ACHN (cell line): ENCODE measurements at places on chromosomes 7 and 10.

GRCh38 chr7:159130820-159131219, 13.8 kb downstream of the VIPR2 start:
- DNase-seq = no peak

GRCh38 chr10:104579136-104579535, 62.0 kb upstream of the SORCS3 start:
- no peak for DNase-seq

DNA sequence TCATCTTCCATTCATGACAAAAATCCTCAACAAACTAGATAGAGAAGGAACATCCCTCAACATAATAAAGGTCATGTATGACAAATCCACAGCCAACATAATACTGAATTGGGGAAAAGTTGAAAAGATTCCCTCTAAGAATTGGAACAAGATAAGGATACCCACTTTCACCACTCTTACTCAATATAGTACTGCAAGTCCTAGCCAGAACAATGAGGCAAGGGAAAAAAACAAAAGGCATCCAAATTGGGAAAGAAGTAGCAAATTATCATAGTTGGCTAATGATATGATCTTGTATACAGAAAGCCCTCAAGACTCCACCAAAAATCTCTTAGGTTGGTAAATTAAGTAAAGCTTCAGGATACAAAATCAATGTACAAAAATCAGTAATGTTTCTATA, 4.7 kb downstream of the POT1 start:
- DNase-seq = no peak

- no peak for DNase-seq
Observed at GRCh38 chr7:129553899-129554461, 51.6 kb downstream of the SMKR1 start.

DNA sequence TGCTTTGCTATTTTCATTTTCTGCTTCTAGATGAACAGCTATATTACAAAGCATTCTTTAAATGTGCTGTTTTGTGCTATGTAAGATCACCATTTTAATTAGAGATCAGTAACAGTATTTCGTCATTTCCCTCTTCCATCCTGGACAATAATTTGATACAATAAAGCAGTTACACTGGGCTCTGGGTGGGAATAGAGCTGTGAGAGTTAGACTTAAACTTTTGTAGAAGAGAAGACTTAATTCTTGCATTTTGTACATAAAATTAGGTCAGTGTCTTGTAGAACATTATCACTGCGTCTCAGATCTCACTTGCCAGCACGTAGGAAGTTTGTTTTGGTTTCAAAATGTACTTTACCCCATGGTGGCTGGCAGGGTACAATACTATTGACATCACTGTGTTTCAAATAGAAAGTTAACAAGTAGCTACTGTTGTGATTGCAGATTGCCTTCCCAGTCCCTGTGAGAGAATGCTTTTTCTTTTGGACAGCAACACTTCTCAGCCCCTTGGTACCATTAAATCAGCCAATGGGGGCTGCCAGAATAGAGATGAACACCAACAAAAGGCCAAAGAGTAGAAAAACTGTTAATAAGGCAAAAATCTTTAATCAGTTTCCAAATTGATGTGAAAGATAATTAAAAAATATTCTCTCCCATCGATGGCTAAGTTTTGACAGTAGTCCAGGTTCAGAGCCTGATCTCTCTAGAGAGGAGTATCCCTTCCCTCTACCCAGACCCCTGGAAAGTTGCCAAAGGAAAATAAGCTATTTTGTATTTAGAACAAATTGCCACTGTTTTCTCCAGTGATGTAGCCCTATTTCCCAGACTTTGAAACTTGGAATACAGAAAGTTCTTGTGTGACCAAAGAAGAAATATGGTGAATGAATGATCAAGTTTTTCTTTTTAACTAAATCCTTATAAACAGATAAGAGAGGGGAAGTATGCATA, 35.1 kb downstream of the SMNDC1 start:
- DNase-seq = peak; percentile 32

GRCh38 chr10:124875596-124875995, 66.3 kb upstream of the ZRANB1 start:
- DNase-seq = peak; percentile 48

GRCh38 chr7:130734815-130735716, 1.1 kb upstream of the KLF14 start:
- DNase-seq = no peak

GRCh38 chr10:35685402-35685801, 43.3 kb upstream of the FZD8 start:
- peak; percentile 10 for DNase-seq

- no peak for DNase-seq
Observed at GRCh38 chr10:71218651-71219050, 6.3 kb downstream of the UNC5B start.

DNA sequence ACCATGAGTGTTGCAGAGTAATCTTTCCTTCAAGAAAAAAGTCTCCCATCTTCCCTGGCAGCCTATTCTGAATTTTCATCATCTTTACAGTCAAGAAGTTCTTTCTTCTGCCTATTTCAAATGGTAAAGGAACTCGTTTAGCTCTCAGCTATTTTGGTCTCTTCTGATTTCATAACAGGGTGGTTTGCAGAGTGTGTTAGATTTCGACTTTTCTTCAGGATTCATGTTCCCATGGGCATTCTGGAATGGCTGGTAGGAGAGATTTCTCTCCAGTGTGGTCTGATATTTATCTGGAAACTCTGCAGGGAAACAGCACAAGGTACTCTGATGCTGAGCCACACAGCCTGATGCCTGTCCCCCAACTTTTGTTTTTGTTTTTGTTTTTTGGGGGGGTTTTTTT, 111.1 kb upstream of the FAM171A1 start:
- DNase-seq = no peak

GRCh38 chr7:139153832-139154231, 44.3 kb upstream of the ZC3HAV1 start:
- DNase-seq = peak; percentile 48

- peak; percentile 11 for DNase-seq
Observed at GRCh38 chr10:16986406-16987205, 143.0 kb downstream of the CUBN start.

- no peak for DNase-seq
Observed at GRCh38 chr7:20340839-20341238, 10.1 kb downstream of the ITGB8 start.

DNA sequence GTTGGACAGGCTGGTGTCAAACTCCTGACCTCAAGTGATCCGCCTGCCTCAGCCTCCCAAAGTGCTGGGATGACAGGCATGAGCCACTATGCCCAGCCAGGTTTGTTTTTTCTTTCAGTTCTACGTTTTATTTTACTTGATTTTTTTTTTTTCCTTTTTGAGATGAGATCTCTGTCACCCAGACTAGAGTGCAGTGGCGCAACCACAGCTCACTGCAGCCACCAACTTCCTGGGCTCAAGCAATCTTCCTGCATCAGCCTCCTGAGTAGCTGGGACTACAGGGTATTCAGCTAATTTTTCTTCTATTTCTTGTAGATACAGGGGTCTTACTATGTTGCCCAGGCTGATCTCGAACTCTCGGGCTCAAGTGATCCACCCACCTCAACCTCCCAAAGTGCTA, 24.3 kb downstream of the GDI2 start:
- no peak for DNase-seq

DNA sequence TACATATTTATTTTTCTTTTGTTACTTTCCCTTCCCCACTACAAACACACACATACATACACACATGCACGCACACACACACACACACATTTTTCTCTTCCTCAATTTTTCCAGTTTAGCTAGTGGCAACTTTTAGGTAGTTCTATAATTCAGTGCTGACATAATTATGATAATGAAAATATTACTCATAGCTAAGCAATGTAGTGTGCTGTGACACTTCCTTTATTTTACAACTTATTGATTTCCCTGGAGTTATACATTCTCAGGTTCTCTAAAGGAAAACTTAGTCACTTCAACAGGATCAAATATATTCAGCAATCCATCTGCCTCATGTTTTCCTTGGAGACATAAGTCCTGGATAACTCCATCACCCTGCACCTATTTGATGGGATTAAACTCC, 151.6 kb downstream of the CACNA2D1 start:
- no peak for DNase-seq

DNA sequence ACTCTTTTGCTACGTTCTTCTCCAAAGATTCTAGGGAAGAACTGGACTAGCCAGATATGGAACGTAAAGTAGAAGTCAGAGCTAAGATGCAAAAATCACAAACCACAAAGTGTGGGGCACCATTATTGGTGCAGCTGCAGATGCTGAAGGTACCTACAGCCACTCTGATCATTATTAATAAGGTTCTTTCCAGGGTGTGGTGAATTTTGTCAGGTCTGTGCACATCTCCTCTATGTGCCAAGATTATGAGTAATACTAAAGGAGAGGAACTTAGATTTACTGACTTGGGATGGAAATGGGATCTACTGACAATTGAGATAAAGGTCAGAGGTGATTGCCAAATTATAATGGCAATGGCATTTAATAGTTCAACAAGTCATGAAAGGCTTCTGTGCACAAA, 148.2 kb downstream of the RAPGEF5 start:
- no peak for DNase-seq

- no peak for DNase-seq
Observed at GRCh38 chr10:7776777-7777176, 11.0 kb downstream of the KIN start.

GRCh38 chr7:8724080-8724718, 290.8 kb downstream of the NXPH1 start:
- peak; percentile 66 for DNase-seq

- no peak for DNase-seq
Observed at GRCh38 chr7:90345016-90345415, 1.5 kb upstream of the GTPBP10 start.

DNA sequence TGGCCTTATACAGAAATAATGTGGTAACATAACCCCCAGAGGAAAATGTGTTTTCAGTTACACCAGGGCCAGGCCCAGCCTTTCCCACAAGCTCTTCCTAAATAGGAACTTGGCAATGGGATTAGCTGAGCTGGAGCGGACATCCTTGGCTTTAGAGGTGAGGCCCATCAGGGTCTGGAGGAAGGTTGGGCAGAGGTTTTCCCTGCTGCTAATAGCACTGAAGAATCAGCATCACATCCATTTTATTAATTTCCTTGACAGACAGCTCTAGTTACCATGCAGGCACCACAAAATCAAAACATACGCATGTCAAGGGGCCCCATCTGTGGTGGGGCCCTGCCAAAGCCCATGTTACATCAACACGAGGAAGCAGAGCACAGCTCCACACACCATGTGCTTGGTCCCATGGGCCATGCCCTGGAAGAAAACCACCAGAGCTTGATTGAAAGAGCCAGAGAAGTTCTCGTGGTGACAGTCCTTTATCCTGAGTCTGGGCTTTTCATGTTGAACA, 566.6 kb downstream of the KCNMA1 start:
- DNase-seq = no peak

DNA sequence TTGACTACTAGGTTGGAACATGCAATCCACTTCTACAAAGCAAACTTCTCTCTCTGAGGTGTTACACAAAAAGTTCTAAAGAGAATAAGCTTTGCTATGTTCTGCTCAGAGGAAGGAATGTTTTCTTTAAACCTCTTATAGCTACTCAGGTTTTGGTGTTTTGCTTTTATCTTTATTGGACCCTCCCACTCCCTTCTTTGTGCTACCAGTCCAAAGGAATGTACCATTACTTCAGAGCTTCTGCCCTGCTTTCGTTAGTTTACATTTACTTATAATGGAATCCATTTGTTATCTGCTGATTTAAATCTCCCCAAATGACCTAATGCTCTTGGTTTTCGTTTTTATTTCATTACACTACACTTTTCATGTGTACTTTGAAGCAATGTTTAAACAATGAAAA, 154.9 kb downstream of the ATE1 start:
- DNase-seq = no peak
